Dermis microvascular lymphatic vessel endothelial cell (primary cell): ENCODE measurements at places on chromosomes 7 and 10.

- DNase-seq = no peak
These were observed 30.4 kb downstream of the LEP start for GRCh38 chr7:128271471-128271941.

GRCh38 chr7:142407939-142408570 lies 150.2 kb upstream of the PRSS58 start:
- DNase-seq = no peak

- DNase-seq = no peak
These were observed 36.8 kb upstream of the AOAH start for GRCh38 chr7:36760856-36761762.

DNA sequence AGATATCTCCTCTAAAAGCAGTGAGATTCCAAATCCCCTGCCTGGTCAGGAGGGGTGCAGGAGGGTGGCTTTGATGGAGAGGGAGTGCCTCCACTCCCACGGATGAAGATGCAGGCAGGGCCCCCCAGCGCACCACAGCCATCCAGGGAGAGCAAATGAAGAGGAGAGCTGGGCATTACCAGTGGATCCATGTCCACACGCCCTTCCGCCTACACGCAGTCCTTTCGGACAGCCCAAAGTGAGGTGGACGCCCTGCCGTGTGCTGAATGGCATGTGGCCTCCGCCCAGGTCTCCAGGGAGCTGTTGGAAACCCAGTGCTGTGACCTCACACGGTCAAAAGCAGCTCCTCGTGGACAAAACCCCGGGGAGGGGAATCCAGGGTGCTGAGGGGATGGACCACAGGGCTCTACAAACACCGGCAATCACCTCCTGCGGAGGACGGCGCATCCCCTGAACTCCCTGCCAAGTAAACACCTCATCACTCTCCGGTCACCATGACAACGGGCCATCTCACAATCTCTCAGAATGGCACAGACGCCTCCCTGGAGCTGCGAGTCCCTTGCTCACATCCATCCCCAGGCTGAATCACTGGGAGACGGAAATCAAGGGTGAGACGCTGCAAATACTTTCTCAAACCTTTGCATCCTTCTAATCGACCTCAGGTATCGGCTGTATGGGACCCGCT lies 35.0 kb upstream of the DNAAF5 start:
- no peak for DNase-seq

GRCh38 chr7:149681274-149681673 lies 92.1 kb downstream of the ZNF467 start:
- DNase-seq = no peak

- DNase-seq = no peak
These were observed 282.6 kb upstream of the CACNA2D1 start for GRCh38 chr7:82726038-82726800.
